Diencephalon (tissue), 1 donor: ENCODE measurements at places on chromosomes 2 and 18. TPM values are rescaled to one million over a fixed set of nuclear protein-coding genes. Genes with fewer than 3 reads are reported as not detected.

Gene PLCL1
- 26.5 TPM for total RNA-seq

Gene SMARCAL1
- 10.8 TPM for total RNA-seq

Gene HSPD1
- total RNA-seq = 210 TPM

Gene MATN3
- 5.1 TPM for total RNA-seq

Gene CASP10
- total RNA-seq = 3.0 TPM

Gene CCDC85A
- total RNA-seq = 38.1 TPM

Gene HMSD
- total RNA-seq = 0.69 TPM

Gene DUSP2
- total RNA-seq = 5.5 TPM

Gene PRKAG3
- not detected for total RNA-seq

Gene APOB
- 0.69 TPM for total RNA-seq

Gene KCNK3
- total RNA-seq = 10.1 TPM

Gene KCNS3
- 2.8 TPM for total RNA-seq

Gene C2orf15
- 17.5 TPM for total RNA-seq

Gene L3MBTL4
- 19.8 TPM for total RNA-seq

Gene LHCGR
- 0.23 TPM for total RNA-seq

Gene NEURL3
- total RNA-seq = not detected

Gene CRACDL
- total RNA-seq = 3.7 TPM

Gene C2orf92
- 8.1 TPM for total RNA-seq

Gene CCNYL1
- 28.1 TPM for total RNA-seq

Gene MAPRE3
- total RNA-seq = 39.9 TPM

Gene CTAGE1
- total RNA-seq = not detected

Gene HOXD9
- not detected for total RNA-seq

Gene HNMT
- total RNA-seq = 43.6 TPM

Gene DYNAP
- total RNA-seq = not detected

Gene ZNF516
- 21.7 TPM for total RNA-seq

Gene IL1RL2
- total RNA-seq = 1.6 TPM

Gene NOL4
- 71.3 TPM for total RNA-seq

Gene SETBP1
- total RNA-seq = 42.0 TPM

Gene TEKT4
- total RNA-seq = 2.5 TPM

Gene IHH
- total RNA-seq = 0.69 TPM

Gene HAAO
- total RNA-seq = 1.4 TPM

Gene FZD7
- 7.4 TPM for total RNA-seq

Gene C2orf81
- 0.92 TPM for total RNA-seq

Gene HADHB
- total RNA-seq = 58.1 TPM

Gene GYPC
- 25.4 TPM for total RNA-seq

Gene LIMS2
- total RNA-seq = 4.4 TPM

Gene SCYGR4
- not detected for total RNA-seq
